ENCODE measurements at places on chromosomes 2 and 18.
A peak's percentile ranks its signal among the peaks of the same experiment; 100 is the strongest.

GRCh38 chr2:112692495-112692911, 28.3 kb upstream of the NT5DC4 start:
- DNase-seq, result peak; percentile 44

DNA sequence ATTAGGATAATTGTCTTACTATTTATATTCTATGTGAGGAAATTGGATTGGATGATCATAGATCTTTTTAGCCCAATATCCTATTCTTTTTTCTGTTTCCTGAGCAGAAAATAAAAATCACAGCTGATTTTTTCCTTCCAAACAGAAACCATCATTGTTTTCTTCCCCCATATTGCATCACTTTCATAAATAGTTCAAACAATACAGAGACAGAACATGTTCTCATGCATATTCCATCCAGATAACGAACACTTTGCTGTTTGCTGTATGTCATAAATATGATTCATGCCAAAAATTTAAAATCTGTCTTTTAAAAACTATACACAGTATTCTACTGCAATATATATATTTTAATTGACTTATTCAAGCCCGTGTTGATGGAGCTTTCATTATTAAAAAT, 22.0 kb upstream of the RALBP1 start:
- DNase-seq, result no peak

GRCh38 chr2:15967415-15968279, 27.3 kb downstream of the MYCN start:
- DNase-seq, result no peak

DNA sequence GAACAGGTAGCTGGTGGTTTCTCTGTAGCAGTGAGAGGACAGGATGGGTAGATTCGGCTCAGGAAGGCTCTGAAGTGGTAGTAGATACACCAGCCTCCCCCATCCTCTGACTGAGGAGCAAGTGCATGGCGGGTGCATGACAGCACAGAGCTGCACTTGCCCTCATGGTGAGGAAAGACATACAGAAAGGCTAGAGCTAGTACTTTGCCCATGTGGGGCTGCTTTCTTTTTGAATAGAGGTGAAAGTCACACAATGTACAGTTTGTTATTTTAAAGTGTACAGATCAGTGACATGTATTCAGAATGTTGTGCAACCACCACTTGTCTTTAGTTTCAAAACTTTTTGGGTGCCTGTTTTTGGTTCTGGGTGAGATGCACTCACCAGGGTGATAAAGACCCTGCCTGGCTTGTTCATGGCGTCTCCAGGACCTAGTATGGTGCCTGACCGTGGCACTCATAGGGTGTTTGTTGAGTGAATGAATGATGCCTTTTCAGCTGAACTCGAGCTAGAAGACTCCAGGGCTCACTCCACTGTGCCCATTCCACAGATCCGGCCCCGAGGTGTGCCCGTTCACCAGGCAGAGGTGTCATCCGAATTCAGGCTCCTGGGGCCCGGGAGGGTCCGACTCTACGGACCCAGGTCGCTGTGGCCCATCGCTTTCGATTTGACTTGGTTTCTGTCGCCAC, 421 bp upstream of the VAMP5 start:
- DNase-seq, result no peak

DNA sequence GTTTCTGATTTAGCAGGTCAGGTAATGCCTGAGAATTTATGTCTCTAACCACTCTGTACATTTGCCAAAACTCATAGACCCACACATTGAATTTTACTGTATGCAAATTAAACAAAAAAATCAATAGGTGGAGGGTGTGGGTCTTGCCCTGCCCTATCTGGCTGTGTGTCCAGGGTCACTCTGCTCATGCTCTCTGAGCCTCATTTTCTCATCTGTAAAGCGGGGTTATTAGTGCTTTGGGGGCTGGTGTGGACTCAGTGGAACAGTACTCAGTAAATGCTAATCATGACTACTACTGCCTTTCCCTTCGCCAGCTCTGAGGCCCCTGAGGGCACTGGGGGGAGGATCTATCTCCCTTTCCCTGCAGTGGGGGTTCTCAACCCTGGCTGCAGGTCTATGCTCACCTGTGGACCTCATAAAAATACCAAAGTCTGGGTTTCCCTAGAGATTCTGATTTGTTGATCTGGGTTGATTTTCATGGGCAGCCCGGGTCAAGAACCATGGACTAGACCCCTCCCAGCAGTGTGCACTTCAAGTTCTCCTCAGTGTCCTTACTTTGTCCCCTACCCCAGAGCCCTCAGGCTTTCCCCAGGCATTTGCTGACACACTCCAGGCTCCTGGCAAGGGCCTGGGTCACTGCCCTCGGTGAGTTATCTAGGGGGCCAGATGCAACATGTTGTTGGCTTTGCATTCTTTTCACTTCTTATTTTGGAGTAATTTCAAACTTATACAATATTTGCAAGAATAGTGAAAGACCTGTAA, 27.5 kb downstream of the MTHFD2 start:
- no peak for DNase-seq

- no peak for DNase-seq
Measured at GRCh38 chr2:85324639-85325465, 2.9 kb downstream of the TGOLN2 start.

DNA sequence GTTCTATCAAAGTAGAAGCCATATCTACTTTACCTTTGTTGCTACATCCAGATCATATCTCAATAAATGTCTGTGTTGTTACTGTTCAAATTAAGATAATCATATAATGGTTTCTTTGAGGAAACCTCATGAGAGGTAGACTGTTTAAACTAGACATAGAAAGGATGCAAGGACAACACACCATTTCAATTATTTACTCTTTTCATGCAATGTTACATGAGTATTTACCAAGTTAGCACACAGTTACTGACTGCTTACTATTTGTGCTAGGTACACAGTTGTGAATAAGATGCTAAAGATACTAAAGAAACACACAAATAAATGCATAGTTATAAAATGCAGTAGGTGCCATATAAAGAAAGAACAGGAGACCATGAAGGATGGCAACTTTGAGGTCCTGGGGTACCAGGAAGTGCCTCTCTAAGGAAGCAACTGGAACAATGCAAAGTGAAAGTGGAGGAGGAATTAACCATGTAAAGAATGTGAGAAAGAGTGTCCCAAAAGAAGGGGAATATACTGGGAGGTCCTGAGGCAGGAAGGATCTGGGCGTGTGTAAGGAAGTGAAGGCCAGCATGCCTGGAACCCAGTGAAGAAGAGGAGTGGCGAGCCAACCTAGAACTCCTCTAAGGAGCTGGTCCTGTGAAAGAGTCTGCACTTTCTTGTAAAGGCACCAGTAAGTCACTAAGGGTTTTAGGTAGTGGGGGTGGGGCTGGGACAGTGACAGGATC, 39.4 kb downstream of the RBMS1 start:
- no peak for DNase-seq

- no peak for DNase-seq
Measured at GRCh38 chr2:104858006-104858978, 4.4 kb downstream of the POU3F3 start.

DNA sequence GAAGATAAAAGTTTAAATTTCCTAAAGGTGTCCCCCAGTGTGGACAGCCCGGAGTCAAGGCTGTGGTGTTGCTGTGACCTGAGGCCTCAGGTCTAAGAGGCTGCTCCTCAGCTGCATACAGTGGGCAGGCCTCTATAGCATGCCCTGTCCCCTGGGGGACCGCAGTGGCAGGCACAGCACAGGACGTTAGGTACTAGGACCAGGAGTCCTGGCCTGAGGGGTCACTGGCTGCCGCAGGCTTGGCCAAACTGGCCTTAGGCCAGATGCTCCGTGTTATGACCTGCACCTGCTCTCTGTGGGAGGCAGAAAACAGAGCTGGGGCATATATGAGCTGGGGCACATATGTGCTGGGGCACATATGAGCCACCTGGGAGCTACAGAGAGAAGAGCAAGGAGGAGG, 21.2 kb upstream of the MAL start:
- no peak for DNase-seq

GRCh38 chr2:42314892-42315468, 46.0 kb downstream of the COX7A2L start:
- peak; percentile 82 for DNase-seq

- DNase-seq, result no peak
Measured at GRCh38 chr2:56025469-56026193, 102.0 kb upstream of the EFEMP1 start.

GRCh38 chr18:64202210-64202836, 53.4 kb upstream of the LINC00305 start:
- DNase-seq, result no peak

- DNase-seq, result no peak
Measured at GRCh38 chr2:222074674-222075073, 224.1 kb downstream of the PAX3 start.

GRCh38 chr2:226742347-226742746, 57.3 kb downstream of the IRS1 start:
- no peak for DNase-seq

DNA sequence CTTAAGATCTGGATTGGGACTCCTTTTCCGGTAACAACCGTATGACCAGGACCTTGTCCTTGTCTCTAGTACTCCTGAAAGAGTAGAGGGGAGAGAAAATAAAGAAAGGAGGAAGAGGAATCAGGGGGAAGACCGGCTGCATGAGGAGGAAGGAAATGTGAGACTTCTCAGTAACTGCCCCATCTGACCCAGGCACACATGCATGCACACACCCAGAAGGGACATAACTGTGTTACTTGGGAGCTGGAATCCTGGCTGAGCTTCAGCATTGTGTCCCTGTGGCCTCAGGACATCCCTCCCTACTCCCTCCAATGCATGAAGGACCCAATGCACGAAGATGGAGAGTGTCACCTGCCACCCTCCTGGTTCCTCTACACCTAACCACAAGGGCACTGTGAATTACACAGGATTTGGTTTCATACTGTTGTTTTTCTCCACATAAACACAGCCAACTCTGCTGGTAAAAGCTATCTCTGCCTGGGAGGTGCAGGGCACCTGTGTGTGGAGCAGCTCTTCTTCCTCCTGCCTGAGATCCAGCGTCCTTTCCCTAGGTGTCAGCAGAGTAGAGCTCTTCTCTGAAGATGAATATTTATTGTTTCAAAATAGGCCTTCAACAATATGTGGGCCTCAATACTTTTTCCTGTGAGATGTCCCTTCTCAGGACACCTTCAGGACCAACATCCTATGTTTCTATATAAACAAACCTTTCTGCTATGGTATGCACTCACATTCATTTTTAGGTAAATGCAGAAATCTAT, 574.1 kb upstream of the ID2 start:
- no peak for DNase-seq

DNA sequence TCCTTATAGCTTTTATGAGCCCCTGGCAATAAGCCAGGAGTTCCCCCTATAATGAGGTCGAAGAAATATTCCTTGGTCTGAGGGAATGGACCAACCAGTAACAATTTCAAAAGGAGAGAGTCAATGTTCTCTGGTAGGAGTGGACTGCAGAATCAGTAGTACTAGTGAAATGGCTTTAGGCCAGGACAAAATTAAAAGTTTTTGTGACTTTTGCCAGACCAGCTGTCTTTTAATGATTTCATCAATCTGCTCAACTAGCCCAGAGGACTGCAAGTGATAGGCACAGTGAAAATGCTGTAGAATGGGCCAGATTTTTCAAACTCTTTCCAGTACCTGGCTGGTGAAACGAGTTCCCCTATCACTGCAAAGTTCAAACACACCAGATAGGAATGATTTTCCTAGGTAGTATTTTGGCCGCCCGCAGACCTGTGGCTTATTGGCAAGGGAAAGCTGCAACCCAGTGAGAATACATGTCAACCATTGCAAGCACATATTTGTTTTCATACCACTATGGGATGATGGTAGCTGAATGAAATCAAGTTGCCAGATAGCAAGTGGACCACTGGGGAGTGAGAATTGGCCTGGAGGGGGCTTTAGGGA, 45.5 kb downstream of the CERS6 start:
- DNase-seq, result no peak

DNA sequence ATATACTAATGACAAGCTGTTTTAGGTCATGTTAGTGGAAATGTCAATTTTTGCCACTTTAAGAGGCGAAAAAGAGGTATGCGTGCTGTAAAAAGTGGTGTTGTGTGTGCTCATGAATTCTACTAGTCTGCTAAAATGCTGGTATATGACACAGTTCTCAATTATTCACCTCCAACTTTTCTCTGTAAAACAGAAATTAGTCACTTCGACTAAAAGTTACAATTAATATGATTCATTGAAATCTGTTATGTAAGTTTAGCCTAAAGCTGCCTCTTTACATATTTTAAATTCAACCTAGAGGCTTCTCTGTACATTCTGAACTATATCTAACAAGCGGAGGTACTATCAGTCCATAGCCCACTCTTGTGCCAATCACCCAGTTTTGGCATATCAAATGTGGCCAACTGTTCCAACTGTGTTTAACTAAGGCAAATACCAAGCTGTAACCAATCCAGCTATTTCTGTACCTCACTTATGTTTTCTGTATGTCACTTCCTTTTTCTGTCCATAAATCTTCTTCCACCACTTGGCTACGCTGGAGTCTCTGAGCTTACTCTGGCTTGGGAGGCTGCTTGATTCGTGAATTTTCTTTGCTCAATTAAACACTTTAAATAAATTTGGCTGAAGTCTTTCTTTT, 20.8 kb downstream of the BAZ2B start:
- DNase-seq, result no peak

DNA sequence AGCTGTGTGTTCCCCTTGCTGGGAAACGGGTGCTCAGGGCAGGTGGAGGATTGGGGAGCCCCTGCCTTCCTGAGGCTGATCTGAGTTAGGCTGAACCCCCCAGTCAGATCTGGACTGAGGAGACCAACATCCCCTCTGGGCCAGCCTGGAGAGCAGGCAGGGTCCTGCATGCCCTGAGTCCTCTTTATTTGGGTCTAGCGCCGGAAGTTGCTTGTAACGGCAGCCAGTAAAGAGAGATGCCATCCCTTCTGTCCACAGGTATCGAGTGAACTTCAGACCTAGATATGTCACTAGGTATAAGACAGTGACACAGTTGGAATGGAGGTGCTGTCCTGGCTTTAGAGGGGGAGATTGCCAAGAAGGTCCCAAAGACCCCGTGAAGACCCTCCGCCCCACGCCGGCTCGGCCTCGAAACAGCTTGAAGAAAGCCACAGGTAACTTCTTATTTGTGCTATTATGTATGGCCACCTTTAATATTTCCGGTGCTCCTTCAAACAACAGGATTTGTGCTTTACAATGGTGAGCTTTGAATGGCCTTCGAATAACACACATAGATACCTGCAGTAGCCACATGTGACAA, 38.0 kb downstream of the EMILIN2 start:
- no peak for DNase-seq

DNA sequence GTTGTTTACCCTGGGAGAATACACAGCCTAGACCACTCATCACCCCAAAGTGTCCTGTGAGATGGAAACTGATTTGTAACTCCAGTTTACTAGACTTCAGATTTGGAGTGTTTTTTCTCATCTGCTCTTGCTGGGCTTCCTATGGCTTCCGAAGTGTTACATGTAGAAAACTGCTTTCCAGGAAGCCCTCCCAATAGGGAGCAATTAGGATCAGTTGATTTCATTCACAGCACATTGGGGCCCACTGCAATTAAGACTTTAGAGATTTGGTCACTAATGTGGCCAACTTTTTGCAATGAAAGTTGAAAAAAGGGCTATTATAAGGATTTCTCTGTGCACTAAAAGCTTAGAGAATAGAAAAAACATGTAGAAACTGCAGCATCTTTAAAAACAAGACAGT, 656.6 kb upstream of the CHAC2 start:
- no peak for DNase-seq

GRCh38 chr2:42028571-42029148, 19.2 kb upstream of the PKDCC start:
- no peak for DNase-seq

GRCh38 chr18:845152-845819, 33.2 kb upstream of the YES1 start:
- DNase-seq, result peak; percentile 42
